ENCODE measurements at places on chromosomes 16 and 17.

DNA sequence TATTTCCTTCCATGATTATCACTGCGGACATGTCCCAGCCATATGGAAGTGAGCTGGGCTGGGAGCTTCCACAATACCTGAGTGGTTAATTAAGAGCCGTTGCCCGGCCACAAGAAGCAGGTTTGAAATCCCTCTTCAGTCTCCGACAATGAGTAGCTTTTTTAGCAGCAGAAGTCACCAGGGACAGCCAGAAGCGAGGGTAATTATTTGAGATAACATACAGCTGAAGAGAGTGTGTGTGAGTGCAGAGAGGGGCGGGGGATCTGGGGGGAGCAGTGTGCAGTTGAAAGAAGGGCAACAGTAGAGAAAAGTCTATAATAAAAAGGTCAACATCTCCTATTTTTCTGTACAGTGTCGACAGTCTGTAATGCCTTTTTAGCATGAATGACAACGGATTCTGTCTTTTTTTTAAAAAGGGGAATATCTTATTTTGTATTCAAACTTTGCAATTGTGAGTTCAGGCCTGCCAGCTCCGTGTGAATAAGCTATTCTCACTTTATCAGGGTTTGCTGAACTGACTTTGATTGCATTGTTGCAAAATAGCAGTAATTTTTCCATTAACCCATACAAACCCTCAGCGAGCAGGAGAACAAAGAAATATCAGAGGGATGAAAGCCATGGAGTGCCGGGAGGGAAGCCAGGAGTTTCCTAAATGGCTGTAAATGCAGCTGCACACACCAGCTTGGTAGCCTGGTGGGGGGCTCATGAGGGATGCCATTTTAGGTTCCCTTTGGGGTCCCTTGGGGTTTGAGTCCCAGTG lies 220.3 kb upstream of the IRX3 start:
- DNase-seq, result no peak

- no peak for DNase-seq
These were observed 105.7 kb upstream of the PLCG2 start for GRCh38 chr16:81673432-81673831.

GRCh38 chr16:77399546-77399945 lies 35.3 kb downstream of the ADAMTS18 start:
- no peak for DNase-seq

GRCh38 chr16:47978491-47979163 lies 177.2 kb downstream of the ABCC12 start:
- no peak for DNase-seq

- no peak for DNase-seq
These were observed 106.3 kb downstream of the CDH11 start for GRCh38 chr16:65015599-65015998.

GRCh38 chr17:3007651-3008121 lies 55.7 kb downstream of the OR1D5 start:
- DNase-seq, result no peak

DNA sequence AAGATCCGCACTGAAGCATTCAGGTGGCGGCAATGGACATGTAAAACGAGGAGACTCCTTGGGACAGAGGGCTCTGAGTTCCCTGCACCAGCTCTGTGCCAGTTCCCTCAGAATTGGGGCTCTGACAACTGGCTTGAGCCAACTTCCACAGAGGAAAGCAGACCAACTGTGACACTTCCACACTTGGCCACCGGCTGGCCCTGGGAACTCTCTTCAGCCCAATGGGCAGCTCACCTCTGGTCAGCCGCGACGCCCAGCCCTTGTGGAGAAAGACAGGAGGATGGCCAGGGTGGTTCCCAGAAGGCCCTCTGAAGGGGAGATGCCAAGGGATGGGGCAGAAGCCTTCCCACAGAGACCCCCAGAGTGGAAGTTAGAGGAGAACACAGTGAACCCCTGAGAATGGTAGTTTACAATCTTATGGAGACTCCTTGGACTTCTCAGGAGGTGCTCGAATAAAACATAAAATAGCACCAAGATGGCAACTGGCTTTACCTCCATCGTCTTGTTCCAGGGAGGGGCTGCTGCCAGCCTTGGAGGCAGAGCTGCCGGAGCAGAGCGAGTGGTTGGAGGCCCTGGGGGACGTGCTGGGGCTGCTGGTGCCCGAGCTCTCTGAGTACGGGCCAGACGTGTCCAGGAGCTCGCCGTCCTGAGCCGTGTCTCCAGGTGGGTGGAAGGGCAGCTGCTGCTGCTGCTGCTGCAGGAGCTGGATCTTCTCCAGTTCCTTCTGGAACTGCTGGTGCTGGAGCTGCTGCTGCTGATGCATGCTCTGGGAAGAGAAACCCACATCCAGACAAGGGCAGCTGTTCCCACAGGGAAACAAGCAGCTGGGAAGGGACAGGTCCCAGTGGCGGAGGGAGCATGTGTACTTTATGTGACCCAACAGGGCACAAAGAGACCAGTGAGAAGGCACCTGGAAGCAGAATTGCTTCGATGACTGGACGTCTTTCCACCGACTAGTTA lies 35.0 kb upstream of the ICAM2 start:
- no peak for DNase-seq

DNA sequence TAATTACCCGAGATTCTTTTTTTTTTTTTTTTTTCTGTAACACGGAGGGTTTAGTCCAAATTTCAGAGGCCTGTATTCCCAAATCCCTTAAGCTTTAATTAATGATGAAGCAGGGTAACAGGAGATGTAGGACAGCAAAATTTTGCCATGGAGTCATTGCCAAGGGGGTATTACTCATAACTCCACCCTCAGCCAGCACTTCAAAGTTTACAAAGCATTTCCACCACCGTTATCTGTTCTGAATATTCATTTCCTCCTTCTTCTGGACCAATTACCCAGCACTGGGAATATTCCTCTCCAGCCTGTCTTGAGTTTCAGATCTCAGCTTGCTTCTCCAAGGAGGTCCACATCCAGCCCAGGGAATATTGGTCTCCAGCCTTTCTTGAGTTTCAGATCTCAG lies 747.5 kb upstream of the EEF2KMT start:
- no peak for DNase-seq

DNA sequence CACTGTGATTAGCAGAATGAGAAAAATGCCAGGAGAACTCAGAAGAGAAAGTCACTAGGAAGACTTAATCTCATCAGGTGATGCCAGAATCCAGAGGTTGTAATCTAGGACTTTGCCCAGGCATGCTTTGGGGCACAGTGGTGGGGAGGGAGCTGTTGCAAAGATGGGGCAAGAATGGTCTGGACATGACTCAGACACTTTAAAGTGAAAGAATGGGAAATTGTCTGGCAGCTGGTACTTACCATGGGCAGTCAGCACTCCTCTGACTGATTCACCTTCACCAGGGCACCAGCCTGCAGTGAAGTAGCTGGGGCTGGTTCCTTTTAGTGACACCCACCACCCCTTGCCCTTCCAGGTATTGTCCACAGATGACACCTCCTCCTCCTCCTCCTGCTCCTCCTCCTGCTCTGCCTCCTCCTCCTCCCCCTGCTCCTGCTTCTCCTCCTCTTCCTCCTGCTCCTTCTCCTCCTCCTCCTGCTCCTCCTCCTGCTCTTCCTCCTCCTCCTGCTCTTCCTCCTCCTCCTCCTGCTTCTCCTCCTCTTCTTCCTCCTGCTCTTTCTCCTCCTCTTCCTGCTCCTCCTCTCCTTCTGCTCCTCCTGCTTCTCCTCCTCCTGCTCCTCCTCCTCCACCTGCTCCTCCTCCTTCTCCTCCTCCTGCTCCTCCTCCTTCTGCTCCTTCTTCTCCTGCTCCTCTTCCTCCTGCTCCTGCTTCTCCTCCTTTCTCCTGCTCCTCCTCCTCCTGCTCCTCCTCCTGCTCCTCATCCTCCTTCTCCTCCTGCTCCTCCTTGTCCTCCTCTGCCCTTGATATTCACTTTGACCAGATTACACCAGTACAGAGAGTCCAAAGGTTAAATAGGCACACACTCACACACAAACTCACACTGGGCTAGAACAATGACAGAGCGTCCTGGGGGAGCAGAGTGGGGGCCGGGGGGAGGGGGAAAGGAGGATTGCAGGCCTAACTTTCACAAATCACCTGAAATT lies at the start of gene CHD9NB:
TSS of gene CHD9NB (minus strand) at position 379 of the 983 bp plus-strand sequence. CDS start 8,739 bp downstream, outside the sequence.
- DNase-seq, result no peak

GRCh38 chr17:40818343-40818732 lies 4.1 kb downstream of the KRT10 start:
- DNase-seq, result no peak

DNA sequence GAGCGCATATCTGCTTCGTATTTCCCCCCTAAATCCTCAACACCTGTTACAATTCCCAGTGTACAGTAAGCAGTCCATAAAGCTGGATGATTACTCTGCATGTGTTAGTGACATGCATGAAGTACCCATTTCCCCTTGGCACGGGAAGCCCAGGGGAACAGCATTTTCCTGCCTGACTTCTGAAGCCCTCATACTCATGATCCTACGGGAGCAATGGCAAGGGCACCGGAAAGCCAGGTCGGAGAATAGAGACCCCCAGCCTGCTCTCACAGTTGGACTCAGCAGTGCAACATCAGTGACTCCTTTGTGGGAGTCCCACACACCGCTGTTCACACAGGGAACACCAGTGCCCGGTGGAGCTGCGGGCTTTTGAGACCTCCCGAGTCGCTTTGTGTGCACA lies 336.9 kb downstream of the CDH13 start:
- no peak for DNase-seq

- DNase-seq, result no peak
These were observed 30.5 kb downstream of the HS3ST3B1 start for GRCh38 chr17:14331225-14331981.

- DNase-seq, result no peak
These were observed 8.2 kb upstream of the DHX8 start for GRCh38 chr17:43475494-43476089.

GRCh38 chr16:1077877-1078578 lies 5.5 kb downstream of the SSTR5 start:
- DNase-seq, result no peak

DNA sequence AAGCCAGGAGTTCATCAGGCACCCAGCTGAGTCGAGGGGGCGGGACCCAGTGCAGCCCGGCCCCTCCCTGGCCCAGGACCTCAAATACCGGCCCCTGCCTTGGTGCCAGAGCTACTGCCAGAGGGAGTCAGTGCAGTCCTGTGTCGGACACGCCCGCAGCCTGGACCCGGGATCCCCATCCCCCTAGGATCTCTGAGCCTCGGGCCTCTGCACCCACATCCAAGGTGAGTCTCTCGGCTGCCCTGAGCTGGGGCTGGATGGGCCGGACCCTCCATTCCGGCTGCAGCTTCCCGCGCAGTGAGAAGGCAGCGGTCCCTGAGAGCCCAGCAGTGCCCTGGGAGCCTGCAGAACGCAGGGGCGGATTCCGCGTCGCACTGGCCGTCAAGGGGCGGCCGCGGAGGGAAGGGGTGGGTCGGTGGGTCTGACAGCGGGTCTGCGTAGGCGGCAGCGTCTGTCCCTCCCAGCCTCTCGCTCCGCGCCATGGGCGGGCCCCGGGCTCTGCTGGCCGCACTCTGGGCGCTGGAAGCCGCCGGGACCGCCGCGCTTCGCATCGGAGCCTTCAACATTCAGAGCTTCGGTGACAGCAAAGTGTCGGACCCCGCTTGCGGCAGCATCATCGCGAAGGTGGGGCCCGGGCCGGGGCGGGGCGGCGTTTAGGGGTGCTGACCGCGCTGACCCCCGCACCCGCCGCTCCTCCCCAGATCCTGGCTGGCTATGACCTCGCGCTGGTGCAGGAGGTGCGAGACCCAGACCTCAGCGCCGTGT lies at the start of gene DNASE1L2:
TSS of gene DNASE1L2 (plus strand) at position 108 of the 765 bp plus-strand sequence. CDS start at position 481, 373 bp downstream.
- DNase-seq, result no peak

DNA sequence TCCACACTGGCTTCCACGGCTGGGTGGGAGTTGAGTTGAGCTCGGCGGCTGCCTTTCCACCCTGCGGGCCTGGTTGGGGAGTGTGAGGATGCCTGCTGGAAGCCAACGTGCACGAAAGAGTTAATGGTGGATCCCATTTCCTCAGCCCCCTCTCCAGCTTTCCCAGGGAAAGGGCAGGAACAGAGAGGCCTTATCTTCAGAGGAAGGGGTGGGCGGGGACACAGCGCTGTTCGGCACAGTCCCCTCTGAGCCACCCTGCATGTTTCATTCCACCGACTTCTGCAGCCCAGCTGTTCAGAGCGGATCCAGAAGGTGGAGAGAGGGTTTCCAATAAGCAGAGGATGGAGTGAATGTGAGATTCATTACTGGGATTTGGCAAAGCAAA lies 295.3 kb downstream of the SEC14L1 start:
- no peak for DNase-seq

DNA sequence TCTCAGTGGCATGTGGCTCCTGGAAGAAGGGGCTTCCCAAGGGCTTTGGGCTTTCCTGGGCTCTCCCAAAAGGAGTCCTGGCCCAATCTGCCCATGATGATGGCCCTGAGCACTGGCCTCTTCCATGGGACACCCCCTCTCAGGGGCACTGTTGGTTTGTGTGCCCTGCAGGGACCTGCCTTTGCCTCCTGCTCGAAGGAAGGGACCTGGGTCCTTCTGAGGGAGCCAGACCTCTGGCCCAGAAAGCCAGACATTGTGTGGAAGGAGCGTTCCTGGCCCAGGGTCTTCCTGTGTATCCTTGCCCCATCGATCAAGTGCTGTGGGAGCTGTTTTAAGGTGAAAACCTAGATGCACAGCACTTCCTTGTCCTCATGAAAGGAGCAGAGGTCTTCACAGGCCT lies 1689.3 kb downstream of the TP53TG3F start:
- no peak for DNase-seq

DNA sequence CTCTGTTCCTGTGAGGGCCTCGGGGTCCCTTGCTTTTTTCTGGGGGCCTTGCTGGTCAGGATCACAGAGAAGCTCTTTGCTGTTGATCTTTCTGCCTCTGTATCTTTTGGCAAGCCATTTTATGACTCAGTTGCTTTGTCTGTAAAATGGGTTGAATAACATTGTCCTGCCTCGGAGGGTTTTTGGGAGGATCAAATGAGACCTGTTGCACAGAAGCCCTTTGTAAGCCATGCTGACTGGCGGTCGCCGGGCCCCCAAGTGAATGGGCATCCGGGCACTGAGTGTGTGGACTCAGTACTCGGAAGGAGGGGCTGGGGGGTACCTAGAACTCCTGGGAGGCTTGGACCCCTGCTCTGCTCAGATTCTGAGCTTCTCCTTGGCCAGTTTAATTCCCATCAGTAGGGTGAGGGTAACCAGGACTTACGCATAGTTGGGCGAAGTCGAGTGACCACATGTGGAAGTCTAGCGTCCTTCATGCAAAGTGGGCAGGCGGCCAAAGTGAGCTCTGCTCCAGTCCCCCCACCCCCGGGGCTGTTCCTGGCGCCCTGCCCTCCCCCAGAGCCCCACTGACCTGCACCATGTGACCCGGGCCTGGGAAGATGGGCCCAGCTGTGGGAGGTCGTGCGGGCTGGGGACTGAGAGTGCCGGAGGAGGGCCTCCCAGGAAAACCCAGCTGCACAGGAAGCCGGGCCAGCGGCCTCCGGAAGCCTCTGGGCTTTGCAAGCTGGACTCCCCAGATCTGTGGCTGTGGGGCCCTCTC lies 284.0 kb downstream of the SEC14L1 start:
- DNase-seq, result no peak
